ENCODE measurements at places on chromosomes 1 and 21. TPM values are rescaled to one million over a fixed set of nuclear protein-coding genes. Genes with fewer than 3 reads are reported as not detected.

Gene HPCAL4
- total RNA-seq, result 38.5 TPM

Gene GSTM5
- 0.43 TPM for total RNA-seq

Gene SLC44A5
- total RNA-seq, result 0.06 TPM

Gene SRGAP2B
- total RNA-seq, result 9.3 TPM

Gene TENT5C
- total RNA-seq, result 133 TPM

Gene SLC41A1
- 31.3 TPM for total RNA-seq

Gene DYNLT4
- 3.8 TPM for total RNA-seq

Gene FAM151A
- total RNA-seq, result not detected

Measured in T-cell (primary cell).